B cell (primary cell): ENCODE measurements at places on chromosomes 2 and 18. TPM values are rescaled to one million over a fixed set of nuclear protein-coding genes. Genes with fewer than 3 reads are reported as not detected.

Gene RBM44
- total RNA-seq = 1.2 and 1.3 TPM in 2 replicates

Gene LINC00305
- not detected in 2 replicates for total RNA-seq

- no peak overlapping the region for H3K27ac ChIP-seq
- DNase-seq = no peak
- no peak overlapping the region for H3K4me3 ChIP-seq
- H3K4me1 ChIP-seq = no peaks in the 10 kb centered on the region
Observed at GRCh38 chr2:2890901-2891300, 486.7 kb downstream of the EIPR1 start.

DNA sequence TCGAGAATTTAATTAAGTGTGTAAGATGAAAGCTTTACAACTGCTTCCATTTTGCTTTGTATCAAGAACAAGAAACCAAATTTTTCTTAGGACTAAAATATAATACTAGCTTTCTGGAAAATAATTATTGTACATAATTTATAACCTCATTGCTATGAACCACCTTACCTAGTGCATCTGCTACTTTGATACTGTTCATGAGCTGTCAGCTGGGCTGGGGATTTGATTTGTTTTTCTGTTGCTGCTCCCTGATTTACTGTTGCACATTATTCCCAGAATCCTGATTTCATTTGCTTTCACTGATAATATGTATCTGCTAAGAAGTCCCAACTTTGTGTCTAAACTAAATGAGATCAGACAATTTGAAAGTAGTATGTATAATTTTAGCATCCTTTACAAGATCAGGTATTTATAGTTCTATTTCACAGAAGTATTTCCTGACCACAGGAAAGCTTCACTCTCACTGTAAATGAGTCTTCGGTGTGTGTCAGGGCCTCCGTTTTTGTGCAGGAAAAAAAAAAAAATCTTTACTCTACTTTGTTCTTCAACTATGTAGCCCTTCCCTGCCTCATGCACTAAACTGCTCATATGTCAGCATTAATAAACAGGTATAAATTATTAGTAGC is 105.6 kb upstream of the CCDC150 start:
- H3K36me3 ChIP-seq = no peaks in the 10 kb centered on the region
- no peaks in the 10 kb centered on the region for H3K4me1 ChIP-seq
- no peaks in the 10 kb centered on the region for H3K27me3 ChIP-seq

DNA sequence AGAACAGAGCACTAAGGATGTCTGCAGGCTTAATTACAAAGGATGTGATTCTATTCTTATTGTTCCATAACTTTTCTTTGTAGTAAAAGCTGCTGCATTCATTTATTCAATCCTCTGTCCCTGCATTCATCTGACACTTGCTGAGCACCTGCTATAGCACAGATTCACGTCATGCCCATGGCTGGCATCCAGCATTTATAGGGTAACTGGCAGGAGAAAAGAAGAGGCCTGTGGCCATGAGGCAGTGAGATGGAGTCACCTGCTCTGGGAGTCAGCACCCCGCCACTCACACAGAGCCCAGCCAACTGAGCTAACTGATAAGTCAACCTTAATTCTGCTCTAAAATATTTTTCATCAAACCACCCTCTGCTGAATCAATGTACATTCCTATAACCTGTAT is 18.3 kb upstream of the CDC42EP3 start:
- no peak overlapping the region for H3K27ac ChIP-seq
- no peaks in the 10 kb centered on the region for H3K4me1 ChIP-seq
- H3K36me3 ChIP-seq = no peaks in the 10 kb centered on the region

DNA sequence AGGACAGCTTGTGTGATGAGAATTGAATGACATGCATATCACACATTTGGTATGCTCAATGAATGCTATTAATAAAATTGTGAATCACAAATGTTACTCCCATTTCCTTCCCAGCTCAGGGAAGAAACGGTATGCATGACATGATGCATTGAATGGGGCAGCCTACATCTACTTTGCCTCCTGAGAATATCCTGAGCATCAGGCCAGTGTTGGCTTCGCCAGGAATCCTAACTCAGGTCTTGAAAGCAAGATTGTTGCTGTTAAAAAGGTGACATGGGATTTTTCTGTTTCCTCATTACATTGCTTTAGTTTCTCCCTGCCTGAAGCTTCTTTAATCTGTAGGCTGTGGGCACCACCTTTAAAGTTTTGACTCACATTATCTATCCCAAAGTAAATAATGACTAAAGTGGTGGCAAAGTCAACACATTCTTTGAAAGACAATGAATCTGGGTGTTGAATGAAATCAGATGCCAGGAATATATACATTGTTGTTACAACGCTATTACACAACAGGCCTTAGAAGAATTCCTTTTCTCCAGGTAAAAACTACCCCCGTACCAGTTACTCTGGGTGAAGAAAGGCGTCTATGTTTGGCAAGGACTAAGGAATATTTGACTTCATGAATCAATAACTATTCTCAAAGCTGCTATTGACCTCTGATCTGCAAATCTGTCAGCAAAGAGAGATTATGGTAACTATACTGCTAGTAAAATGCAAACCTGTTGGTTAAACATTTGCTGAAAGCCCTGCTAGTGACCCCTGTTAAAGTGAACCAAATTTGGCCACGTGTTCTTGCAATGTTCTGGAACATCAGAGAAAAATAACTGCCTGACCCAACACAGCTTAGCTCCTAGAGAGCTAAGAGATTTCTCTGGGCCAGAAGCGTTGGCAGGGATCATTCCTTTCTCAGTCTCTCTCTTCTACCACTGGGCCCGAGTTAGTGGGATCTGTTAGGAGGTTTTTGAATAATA is 30.5 kb upstream of the NEDD4L start:
- no peaks in the 10 kb centered on the region for H3K36me3 ChIP-seq
- H3K27me3 ChIP-seq = no peaks in the 10 kb centered on the region
- no peak for DNase-seq
- peaks cover 23% of the 10 kb centered on the region for H3K4me1 ChIP-seq
- H3K4me3 ChIP-seq = no peak overlapping the region

DNA sequence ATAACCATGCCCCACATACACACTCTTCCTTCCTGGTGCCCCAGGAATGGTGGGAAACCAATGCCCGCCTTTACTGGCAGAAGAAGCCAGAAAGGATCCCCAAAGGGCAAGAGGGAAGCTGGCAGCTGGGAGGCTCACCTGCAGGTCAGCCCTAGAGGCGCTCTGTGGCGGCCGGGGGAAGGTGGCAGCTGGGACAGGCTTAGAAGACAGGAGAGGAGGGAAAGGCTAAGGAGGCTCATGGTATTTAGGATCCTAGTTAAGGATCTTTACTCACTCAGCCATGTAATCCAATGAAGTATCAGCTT is 23.8 kb downstream of the ADRA2B start:
- DNase-seq = peak; percentile 1
- H3K4me1 ChIP-seq = no peaks in the 10 kb centered on the region
- H3K27me3 ChIP-seq = no peaks in the 10 kb centered on the region
- H3K36me3 ChIP-seq = no peaks in the 10 kb centered on the region

DNA sequence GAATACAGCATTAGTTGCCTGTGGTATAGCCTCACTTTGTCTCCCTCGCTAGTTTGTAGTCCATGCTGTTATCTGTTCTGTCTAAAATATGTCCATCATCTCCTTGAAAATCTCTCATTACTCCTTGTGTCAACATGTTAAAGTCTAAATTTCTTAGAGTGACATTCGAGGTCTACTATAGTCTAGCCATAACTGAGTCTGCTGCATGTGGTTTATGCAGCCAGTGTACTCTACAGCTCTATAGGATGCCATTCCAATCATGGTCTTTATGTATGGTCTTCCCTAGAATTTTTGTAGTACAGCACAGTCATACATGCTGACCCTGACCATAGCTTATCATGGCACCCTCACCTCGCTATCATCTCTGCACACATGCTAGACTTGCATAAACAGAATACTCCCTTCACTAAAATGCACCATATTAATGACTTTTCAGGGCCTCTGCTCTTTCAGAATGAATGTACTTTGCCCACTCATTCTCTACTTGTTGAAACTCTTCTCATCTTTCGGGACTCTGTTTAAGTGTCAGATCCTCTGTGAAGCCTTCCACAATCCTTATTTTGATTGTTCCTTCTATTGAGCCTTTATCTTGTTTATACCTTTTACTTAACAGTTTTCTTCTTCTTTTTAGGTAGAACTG is 12.8 kb downstream of the TANK start:
- H3K27me3 ChIP-seq = no peaks in the 10 kb centered on the region
- peaks cover 70% of the 10 kb centered on the region for H3K4me1 ChIP-seq
- DNase-seq = no peak
- H3K27ac ChIP-seq = no peak overlapping the region

DNA sequence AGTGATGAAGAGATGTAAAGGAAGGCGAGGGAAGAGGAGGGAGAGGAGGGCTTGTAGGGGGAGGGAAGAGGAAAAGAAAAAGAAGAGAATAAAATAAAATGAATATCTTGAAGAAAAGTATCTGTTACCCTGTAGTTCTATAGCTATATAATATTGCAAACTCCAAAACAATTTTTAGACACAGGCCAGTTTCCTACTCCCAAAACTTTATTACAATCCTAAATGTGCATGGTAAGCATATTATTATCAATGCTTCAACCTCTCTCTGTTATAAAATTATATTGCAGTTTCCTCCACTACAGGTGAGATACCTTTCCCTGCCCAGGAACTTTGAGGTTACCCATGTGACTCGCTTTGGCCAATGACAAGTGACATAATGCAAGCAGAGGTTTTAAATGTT is 1351.6 kb upstream of the NRXN1 start:
- H3K4me3 ChIP-seq = no peak overlapping the region
- H3K27me3 ChIP-seq = no peaks in the 10 kb centered on the region
- DNase-seq = no peak
- no peaks in the 10 kb centered on the region for H3K4me1 ChIP-seq
- no peak overlapping the region for H3K27ac ChIP-seq

- H3K36me3 ChIP-seq = no peaks in the 10 kb centered on the region
- H3K27ac ChIP-seq = no peak overlapping the region
- no peak for DNase-seq
- H3K27me3 ChIP-seq = no peaks in the 10 kb centered on the region
- no peak overlapping the region for H3K4me3 ChIP-seq
Observed at GRCh38 chr2:86596118-86596517, 27.5 kb downstream of the RNF103 start.

DNA sequence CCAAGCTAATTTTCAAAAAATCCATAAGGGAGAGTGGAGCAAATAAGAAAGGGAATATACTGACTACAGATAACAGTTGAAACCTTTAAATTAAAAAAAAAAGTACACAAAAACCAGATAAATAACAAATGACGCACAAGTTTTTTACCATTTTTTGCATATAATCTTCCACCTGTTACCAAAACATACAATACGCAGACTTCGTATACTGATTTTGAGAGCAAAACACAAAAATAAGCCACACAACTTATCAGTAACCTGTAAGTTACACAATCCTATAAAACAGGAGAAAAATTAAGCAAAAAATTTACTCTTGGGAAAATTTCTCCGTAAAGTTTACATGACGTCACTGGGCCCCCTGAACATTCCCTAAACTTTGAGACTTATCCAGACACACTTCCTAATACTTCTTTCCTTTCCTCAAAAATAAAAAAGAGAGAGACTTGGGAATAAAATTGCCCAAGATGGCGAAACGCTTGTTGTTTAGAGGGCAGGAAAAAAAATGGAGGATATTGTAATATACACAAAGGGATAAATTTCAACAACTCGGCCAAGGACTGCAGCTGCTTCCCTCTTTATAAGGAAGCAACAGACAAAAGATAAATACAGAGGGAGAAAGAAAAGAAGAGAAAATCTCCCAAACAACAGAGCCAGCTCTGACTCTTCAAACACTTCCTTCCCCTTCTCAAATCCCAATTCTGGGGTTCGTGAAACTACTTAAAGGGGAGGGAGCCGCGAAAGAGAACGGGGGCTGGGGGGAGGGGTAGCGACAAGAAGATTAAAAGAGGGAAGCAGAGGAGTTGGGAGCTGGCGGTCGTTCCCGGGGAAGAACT is 1.6 kb downstream of the BAZ2B start:
- no peaks in the 10 kb centered on the region for H3K27me3 ChIP-seq
- H3K4me1 ChIP-seq = peaks cover 16% of the 10 kb centered on the region
- no peaks in the 10 kb centered on the region for H3K36me3 ChIP-seq

GRCh38 chr2:208793434-208793833 is 386.8 kb downstream of the PTH2R start:
- H3K36me3 ChIP-seq = no peaks in the 10 kb centered on the region
- no peaks in the 10 kb centered on the region for H3K27me3 ChIP-seq
- H3K4me3 ChIP-seq = no peak overlapping the region
- no peak for DNase-seq
- H3K4me1 ChIP-seq = no peaks in the 10 kb centered on the region
- H3K27ac ChIP-seq = no peak overlapping the region

- no peak overlapping the region for H3K4me3 ChIP-seq
- H3K27me3 ChIP-seq = no peaks in the 10 kb centered on the region
- peaks cover 12% of the 10 kb centered on the region for H3K36me3 ChIP-seq
- H3K27ac ChIP-seq = no peak overlapping the region
Observed at GRCh38 chr2:3265981-3266924, 111.4 kb downstream of the EIPR1 start.
